Endodermal cell (in vitro differentiated cells): ENCODE measurements at places on chromosomes 5 and 9. TPM values are rescaled to one million over a fixed set of nuclear protein-coding genes. Genes with fewer than 3 reads are reported as not detected.

Gene SMIM33
- total RNA-seq: not detected in 3 replicates

- no peaks in the 10 kb centered on the region for H3K36me3 ChIP-seq
- DNase-seq: no peak
- H3K4me3 ChIP-seq: no peak overlapping the region
- H3K27ac ChIP-seq: no peak overlapping the region
- no peaks in the 10 kb centered on the region for H3K4me1 ChIP-seq
Measured at GRCh38 chr9:82972446-82972845, 90.5 kb downstream of the RASEF start.

Gene BICD2
- 18.7 and 20.7 TPM in 2 replicates for total RNA-seq

Gene CER1
- 2,562 and 3,326 TPM in 2 replicates for total RNA-seq

GRCh38 chr5:57549566-57549965 lies 67.0 kb upstream of the ACTBL2 start:
- H3K4me1 ChIP-seq: peaks cover 4% of the 10 kb centered on the region
- no peak overlapping the region for H3K4me3 ChIP-seq
- H3K36me3 ChIP-seq: no peaks in the 10 kb centered on the region

- peaks cover 31% of the 10 kb centered on the region for H3K4me1 ChIP-seq
- peak; percentile 36 for DNase-seq
- peaks cover 15% of the 10 kb centered on the region for H3K36me3 ChIP-seq
- no peak overlapping the region for H3K27ac ChIP-seq
Measured at GRCh38 chr5:172835290-172835993, 1.4 kb downstream of the ERGIC1 start.

- DNase-seq: no peak
- H3K27ac ChIP-seq: no peak overlapping the region
- no peaks in the 10 kb centered on the region for H3K4me1 ChIP-seq
- no peaks in the 10 kb centered on the region for H3K36me3 ChIP-seq
Measured at GRCh38 chr9:32218100-32218767, 166.2 kb upstream of the ACO1 start.

Gene ZNF608
- 100 to 157 TPM (median 138 TPM) in 3 replicates for total RNA-seq

DNA sequence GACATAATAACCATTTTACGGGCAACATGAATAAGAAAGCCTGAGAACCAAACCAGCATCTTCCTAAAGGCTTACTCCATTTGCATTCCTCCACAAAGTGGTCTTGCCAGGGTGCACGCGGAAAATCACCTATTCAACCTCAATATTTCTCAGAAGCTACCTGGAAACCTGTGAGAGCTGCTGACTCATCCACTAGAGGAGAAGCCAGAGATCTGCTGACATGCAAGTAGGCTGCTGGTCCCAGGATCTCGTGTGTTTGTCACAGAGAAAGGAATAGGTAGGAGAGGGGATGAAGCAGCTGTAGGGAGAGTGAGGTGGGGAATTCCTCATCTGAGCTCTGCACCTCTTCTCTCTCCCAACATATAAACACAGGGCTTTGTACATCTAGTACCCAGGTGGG lies 138.1 kb downstream of the ADAMTS12 start:
- H3K4me1 ChIP-seq: no peaks in the 10 kb centered on the region
- no peak for DNase-seq
- H3K4me3 ChIP-seq: no peak overlapping the region
- H3K36me3 ChIP-seq: no peaks in the 10 kb centered on the region

- peaks cover 96% of the 10 kb centered on the region for H3K36me3 ChIP-seq
- no peaks in the 10 kb centered on the region for H3K4me1 ChIP-seq
- no peak overlapping the region for H3K4me3 ChIP-seq
- DNase-seq: peak; percentile 92
- no peak overlapping the region for H3K27ac ChIP-seq
Measured at GRCh38 chr9:131478421-131478868, 24.3 kb upstream of the POMT1 start.
